ENCODE measurements at places on chromosomes 7 and 10.

DNA sequence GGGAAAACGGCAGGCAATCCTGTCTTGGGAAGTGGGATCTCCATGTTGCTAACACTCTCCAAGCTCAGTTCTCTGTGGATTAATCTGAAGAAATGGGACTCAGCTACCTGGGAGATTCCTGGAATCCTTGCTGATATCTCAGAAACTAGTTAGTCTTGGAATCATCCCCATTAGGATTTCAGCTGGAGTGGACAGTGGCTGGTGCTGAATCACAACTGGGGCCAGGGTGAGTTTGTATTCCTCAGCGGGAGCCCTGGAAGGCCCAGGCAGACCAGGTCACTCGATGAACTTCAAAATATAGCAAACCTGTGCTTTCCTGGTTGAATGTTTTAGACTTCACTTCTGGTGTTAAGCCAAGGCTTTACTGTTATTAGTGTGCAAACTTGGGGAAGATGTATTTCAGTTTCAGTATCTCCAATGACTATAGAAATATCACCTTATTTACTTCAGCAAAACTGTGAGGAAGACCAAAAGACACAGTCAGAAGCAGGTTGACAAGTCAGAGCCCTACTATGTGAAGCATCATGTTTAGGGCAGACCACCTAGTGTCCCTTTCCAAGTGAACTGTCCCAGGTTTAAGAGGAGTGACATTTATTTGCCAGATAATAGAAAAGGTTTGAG is 126.1 kb downstream of the AOAH start:
- no peak for DNase-seq

- no peak for DNase-seq
Observed at GRCh38 chr10:66629996-66630395, 295.8 kb upstream of the LRRTM3 start.

GRCh38 chr7:116030651-116031276 is at the start of gene TFEC:
Gene TFEC (minus strand): TSS chr7:116030763. CDS start chr7:115984441, 46,322 bp downstream.
- no peak for DNase-seq

DNA sequence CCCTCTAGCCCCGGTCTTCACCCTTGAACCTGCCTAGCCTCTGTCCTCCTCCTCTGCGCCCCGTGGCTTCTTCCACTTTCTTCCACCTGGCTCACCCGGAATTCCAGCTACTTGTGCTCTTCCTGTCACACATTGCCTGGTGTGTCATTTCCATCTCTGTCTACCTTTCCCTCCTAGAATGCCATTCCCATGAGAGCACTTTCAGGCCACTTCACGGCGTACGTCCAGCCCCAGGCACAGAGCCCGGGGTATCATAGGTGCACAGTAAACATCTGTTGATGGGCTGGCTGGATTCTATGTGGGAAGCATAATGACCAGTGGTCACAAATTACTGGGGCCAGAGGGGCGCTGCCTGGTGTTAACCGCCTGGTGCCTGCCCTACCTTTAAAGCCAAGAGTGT is 161.3 kb downstream of the CUX1 start:
- DNase-seq: no peak

GRCh38 chr10:84838851-84839250 is 510.5 kb downstream of the CCSER2 start:
- no peak for DNase-seq

DNA sequence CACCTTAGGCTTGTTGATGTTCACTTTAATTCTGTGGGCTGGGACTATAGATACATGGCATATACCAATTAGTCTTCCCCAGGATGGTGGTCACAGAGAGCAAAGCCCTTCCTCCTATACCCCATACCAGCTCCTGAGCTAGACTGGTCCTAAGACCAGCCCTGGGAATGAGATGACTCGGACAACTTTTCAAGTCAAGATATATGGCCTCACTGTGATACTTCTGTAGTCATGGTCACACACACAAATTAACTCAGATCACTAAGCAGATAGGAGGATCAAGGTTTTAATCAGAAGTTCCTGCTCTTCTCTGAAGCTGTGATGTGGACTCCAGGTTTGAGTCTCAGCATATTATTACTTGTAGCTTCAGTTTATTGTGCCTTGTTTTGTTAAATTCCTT is 53.1 kb downstream of the SLK start:
- DNase-seq: no peak
